Activated naive CD4-positive, alpha-beta T cell (primary cell): ENCODE measurements at places on chromosomes 1 and 21.

DNA sequence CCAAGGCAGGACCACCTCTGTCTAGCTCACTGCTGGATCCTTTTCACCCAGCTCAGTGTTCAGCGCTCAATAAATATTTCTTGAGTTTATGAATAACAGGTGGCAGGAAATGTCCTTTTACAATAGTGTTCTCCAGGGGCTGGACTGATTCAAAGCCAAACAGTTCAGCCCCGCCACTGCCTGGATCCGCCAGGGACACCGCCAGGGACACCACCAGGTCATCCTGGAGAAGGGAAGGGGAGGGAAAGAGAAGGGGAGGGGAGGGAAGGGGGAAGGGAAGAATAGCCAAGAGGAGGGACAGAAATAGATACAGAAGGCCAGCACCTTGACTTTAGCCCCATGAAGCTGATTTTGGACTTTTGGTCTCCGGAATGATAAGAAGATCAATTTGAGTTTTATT is 255.6 kb downstream of the GRIK3 start:
- no peak for DNase-seq

DNA sequence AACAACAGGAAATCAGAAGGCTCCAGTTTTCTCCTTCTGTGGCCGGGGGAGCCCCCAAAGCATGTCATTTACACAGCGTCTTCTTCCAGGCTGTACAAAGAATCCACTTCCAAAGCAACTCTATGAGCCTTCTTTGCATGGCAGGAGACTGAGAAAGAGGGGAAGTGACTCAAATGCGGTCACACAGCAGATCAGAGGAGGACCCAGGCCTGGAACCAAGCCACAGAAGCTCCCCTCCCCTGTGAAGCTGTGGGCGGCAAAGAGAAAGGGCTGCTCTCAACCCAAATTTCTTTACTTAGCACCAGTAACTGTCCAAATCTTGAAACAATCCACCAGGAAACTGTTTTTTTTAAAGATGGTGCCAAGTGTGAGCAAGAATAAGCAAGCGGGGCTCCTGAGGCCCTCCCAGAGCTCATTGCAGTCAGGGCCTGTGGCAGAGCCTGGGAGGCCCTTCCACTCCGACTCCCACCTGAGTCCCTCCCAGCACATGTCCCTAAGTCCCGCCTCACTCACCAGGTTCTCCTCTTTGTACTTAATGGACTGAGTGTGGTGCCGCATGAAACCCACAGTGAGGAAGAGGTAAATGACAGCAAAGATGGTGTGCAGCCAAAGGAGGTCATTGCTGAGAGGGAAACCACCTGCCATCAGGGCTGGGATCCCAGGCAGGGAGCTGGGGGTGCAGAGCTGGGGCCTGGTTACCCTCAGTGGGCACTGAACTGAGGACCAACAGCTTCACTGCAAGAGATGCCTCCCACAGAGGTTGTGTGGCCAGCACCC is 15.9 kb downstream of the TMEM63A start:
- DNase-seq: peak; percentile 41

DNA sequence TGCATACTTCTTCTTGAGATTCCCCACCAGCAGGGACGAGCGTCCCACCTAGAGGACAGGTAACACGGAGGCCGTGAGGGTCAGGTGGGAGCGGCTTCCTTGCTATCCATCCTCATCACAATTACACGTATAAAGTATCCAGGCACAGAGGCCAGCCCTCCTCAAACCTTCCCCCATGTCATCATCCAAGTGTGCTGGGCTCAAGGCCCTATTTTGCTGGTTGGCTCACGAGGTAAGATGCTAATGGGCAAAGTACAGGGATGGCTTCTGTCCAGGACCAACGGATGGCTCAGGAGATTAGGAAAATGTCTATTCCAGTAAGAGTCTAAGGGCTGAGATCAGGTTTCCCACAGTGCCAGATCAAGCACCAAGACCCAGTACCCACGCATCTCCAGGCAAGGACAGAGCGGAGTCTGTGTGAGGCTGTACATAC is 11.5 kb upstream of the A3GALT2 start:
- DNase-seq: no peak

DNA sequence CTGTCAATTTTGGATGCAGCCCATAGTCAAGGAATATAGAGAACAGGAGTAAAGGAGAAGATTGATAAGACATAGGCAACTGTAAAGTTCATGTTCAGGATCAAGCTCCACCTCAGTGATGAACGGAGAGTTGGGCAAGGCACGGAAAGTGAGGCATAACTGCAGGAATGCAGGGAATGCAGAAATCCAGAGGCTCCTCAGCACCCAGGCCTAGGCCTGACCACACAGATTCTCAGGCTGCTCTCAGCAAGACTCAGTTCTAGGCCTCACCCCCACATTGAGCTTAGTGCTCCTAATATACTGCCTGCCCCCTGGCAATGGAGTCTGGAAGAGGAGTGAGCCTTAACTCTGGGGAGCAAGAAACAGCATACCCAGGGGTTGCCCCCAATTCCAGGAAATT is 36.3 kb upstream of the S1PR1 start:
- DNase-seq: no peak

DNA sequence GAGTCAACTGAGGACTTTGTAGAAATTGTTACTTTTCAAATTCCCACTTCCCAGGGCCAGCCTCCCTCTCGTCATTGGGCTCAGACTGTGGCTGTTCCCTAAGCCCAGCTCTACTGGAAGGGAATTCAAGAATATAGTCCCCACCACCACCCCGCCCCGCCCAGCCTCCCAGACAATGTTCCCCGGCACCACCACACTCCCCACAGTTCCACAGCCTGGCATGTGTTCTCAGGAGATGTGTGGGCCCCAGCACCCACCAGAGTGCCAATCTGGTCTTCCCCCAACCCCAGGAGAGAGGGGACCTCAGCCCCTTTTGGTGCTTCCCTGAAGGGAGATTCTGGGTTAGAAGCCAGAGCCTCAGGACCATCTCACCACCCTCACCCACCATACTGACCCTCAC is 120.1 kb downstream of the SYT2 start:
- no peak for DNase-seq

DNA sequence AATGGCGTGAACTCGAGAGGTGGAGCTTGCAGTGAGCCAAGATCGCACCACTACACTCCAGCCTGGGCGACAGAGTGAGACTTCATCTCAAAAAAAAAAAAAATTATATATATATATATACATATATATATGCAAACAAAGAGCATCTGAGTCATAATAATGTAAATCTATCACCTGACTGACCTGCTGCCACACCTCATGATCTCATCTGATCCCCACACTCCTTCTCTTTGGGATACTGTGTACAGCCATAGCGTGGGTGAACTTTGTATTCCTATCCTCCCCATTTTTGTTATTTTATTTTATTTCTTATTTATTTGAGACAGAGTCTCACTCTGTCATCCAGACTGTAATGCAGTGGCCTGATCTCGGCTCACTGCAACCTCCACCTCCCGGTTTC is 2.6 kb upstream of the HDAC1 start:
- DNase-seq: no peak

DNA sequence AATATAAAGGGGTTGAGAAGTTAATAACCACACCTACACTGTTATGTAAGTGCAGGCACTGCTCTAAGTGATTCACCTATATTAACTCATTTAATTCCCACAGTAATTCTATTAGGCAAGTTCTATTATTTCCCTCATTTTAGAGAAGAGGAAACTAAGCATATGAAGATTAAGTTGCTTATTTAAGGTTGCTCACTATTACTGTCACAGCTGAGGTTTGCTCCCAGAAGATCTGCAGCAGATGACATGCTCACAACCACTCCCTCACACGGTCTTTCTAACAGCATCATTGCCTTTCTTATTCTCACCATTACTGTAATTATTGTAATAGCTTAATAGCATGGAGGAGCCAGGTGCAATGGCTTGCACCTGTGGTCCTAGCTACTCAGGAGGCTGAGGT is 196.4 kb upstream of the GREM2 start:
- no peak for DNase-seq

GRCh38 chr1:96660051-96660450 is 61.5 kb upstream of the PTBP2 start:
- DNase-seq: no peak

DNA sequence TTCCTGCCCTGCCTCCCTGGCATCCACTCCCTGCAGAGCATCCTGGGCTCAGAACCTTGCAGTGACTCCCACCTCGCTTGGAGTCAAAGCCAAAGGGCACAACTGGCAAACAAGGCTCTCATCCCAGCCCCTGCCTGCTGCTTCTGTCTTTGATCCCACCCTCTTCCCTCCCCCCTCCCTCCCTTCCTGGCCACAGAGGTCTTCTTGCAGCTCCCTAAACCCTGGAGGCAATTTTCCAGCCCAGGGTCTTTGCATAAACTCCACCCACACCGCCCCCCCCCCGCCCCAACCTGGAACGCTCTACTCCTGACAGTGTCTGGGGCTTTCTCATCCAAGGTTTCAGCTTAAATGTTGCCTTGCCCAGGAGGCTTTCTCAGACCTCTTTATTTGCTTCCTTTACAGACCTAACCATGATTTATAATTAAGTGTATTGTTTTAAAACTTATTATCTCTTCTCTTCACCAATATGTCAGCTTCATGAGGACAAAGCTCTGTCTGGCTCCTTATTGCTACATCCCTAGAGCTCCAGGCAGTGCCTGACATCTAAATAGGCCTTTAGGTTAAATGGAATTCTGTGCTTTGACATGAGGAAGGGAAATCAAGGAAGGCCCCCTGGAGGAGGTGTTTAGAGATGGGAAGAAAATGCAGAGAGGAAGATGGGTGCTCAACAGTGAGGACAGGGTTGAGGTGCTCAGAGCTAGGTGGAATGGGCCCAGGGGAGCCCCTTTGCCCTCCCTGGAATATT is 37.7 kb upstream of the PADI1 start:
- no peak for DNase-seq

DNA sequence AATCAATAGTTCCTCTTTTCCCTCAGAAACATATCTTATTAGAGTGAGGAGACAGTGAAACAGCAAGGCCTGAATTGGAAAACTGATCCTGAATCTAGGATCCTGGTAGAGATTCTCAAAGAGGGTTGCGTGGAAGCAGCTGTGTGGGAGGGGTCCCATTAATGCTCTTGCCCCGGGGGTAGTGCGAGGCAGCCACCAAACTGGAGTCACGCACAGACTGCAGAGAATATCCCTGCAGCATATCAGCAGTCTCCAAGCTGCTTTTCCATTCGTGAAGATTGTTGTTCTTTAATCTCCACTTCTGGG is 150.1 kb downstream of the DISC1 start:
- no peak for DNase-seq

DNA sequence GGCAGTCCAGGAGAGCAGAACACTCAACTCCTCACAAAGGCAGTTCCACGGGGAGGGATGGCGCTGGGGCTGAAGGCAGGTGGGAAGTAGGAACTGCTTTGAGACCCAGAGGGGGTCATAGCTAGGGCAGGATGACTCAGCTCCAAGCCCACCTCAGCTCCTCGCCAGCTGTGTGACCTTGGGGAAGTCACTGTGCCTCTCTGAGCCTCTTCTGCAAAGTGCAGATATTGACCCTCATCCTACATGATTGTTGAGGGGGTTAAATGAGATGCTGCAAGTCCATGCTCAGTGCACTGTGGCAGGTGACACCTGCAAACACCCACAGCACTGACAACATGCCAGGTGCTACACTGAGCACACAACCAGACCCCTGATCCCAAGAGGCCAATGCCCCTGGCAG is 93.2 kb downstream of the LACTBL1 start:
- no peak for DNase-seq

DNA sequence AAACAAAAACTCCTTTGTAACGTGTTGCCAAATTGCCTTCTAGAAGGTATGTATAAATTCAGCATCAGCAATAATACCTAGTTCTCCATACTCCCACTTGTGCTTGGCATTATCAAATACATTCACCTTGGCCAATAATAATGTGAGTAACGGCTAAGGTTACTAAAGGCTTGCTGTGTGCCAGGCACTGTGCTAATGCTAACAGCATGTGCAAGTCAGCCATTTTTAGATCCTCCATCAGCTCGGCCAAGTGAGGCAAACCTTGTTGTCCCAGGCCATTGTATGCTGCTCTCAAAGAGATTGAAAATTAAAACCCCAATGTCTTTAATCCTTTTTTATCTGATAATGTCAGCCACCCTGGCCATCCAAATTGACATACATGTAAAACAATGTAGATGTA is 48.1 kb downstream of the STYXL2 start:
- DNase-seq: no peak

GRCh38 chr1:3625151-3625907 is 514 bp downstream of the TPRG1L start:
- DNase-seq: peak; percentile 59

- no peak for DNase-seq
Observed at GRCh38 chr1:65209005-65209885, 61.2 kb downstream of the AK4 start.
